ENCODE measurements at places on chromosomes 11 and 22.

- no peak for DNase-seq
These were observed 26.1 kb upstream of the LDHA start for GRCh38 chr11:18368221-18368620.

DNA sequence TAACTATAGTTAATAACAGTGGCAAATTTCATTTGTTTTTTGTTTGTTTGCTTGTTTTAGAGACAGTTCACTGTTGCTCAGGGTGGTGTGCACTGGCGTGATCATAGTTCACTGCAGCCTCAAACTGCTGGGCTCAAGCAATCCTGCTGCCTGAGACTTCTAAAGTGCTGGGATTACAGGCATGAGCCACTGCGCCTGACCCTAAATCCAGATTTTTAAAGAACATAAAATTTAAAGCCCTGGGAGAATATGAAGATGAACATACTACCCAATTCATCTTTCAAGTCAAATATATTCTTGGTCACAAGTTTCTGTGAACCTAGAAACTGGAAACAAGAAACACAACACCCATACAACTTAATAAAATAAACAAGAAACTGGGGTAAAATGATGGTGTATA is 28.1 kb downstream of the RRAS2 start:
- no peak for DNase-seq

DNA sequence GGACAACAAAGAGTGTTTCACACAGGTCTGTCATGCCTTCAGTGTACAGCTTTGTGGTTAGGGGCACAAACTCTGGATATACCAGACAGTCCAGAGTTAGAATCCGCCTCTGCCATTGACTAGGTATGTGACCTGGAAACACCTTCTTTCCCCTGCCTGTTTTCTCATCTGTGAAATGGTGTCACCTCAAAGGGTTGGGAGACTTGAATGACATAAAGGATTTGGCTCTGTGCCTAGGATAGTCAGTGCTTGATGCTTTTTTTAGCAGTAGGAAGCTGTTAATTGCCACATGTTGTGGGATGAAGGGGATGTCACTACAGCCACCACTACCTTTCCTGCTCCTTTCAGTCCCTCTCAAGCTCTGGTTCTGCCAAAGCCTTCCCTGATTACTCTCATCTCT is 17.4 kb upstream of the LRRC55 start:
- DNase-seq = no peak

DNA sequence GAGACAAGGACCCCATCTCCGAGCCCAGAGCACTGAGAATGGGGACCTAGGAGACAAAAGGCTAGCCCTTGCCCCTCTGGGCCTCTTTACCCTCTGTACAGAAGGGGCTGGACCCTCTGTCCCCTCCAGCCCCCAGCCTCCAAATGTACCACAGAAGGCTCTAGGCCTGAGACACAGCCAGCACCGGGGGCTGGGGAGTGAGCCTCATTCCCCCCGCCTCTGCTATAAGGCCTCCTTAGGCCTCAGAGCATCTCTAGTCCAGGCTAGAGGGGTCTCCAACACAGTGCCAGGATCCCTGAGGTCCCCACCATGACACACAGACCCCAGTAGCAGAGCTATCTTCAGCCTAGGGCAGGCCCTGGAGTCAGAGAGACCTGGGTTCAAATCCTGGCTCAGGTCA is 4.8 kb downstream of the SMTN start:
- no peak for DNase-seq

GRCh38 chr11:9385327-9385899 is 961 bp downstream of the IPO7 start:
- DNase-seq = no peak

DNA sequence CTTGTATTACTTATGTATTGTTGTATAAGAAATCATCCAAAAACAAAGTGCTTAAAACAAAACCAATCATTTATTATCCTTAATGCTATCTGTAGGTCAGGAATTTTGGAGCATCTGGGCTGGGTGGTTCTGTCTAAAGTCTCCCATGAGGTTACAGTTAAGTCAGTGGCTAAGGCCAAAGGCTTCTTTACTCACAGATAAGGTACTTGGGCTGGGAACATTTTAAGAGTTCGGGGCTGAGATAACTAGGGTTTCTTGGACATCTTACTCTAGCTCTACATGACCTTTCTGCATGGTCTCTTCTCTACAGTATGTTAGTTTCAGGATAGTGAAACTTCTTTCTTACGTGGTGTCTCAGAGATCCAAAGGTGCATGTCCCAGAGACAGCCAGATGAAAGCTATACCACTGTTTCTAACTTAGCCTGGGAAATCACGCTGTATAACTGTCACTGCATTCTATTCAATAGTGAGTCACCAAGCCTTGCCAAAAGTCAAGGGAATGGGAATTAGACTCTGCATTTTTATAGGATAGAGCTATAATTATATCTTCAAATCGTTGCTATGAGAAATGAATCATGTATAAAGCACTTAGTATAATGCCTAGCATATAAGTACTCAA is 29.6 kb downstream of the SOX6 start:
- no peak for DNase-seq

GRCh38 chr11:132898676-132899075 is 633.6 kb downstream of the OPCML start:
- DNase-seq = no peak

GRCh38 chr11:70095541-70096252 is 17.6 kb downstream of the ANO1 start:
- DNase-seq = no peak

- no peak for DNase-seq
These were observed 267.2 kb downstream of the TENM4 start for GRCh38 chr11:79173615-79174014.

GRCh38 chr11:7892059-7892699 is 38.9 kb downstream of the OR10A6 start:
- DNase-seq = no peak

- no peak for DNase-seq
These were observed 267.5 kb downstream of the AASDHPPT start for GRCh38 chr11:106344966-106345365.
